ENCODE measurements at places on chromosomes 7 and 10. TPM values are rescaled to one million over a fixed set of nuclear protein-coding genes. Genes with fewer than 3 reads are reported as not detected.

DNA sequence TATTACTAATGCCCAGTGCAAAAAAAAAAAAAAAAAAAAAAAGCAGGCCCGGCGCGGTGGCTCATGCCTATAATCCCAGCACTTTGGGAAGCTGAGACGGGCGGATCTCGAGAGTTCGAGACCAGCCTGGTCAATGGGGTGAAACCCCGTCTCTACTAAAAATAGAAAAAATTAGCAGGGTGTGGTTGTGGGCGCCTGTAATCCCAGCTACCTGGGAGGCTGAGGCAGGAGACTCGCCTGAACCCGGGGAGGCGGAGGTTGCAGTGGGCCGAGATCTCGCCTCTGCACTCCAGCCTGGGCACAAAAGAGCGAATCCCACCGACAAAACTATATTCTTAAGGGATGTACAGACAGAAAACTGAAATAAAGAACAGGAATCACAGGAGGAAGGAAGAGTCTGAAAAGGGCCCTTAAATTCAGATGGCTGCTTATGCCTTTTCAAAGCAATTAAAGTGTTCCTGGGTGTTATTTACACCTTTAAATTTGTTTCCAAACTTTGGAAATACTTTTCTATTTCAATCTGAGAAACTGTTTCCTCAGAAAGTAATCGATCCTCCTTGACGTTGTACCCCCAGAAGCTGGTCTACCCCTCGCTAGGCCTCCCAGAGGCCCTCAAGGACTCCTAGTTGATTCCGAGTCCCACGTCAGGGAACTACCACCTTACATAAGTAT lies 2.0 kb upstream of the KMT2E start:
- DNase-seq: no peak
- peak overlapping the region; percentile 97 for H3K27ac ChIP-seq
- no peaks in the 10 kb centered on the region for H3K27me3 ChIP-seq

Gene OR2A42
- total RNA-seq: 0.07 TPM

DNA sequence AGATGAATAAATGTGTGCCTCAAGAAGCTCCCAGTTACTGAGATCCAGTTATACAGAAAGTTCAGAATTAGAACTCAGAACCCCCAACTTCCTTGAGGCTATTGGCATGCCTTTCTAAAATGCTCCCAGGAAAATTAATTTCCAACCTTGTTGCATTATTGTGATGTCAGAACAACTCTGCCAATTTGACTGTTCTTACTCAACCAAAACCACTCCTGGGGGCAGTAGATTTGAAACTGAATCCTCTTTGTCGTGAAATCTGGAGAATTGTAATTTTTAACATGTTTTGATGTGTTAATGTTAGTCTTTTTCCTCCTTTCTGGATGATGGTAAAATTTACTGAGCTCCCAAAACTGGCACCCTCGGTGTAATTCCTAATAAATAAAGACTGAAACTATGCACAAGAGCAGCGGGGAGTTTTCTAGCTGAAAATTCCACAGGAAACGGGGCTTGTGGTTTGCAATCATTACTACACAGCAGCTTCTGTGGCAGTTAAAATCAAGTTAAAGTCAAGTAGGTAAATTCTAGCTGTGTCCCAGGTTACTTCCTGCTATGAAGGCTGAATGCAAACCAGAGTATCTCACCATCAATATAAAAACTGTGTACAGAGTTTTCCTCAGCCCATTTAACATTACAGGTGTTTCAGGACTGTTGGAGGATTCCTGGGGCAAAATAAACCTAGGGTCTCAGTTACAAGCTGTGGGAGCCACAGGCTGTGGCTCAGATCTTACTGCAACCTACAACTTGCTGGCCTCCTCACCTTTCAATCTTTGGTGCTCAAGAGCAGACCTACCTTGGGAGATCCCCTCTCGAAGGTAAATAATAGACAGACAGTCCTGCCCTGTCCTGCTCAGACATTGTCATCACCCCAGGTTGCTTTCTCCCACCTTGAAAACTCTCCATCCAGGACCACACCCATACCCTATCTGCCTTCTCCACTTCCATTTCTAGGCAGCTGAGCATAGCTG lies 156.3 kb upstream of the KMT2E start:
- no peaks in the 10 kb centered on the region for H3K36me3 ChIP-seq
- H3K27me3 ChIP-seq: no peaks in the 10 kb centered on the region
- H3K4me3 ChIP-seq: no peak overlapping the region

Gene CAV1
- 0.39 TPM for total RNA-seq

DNA sequence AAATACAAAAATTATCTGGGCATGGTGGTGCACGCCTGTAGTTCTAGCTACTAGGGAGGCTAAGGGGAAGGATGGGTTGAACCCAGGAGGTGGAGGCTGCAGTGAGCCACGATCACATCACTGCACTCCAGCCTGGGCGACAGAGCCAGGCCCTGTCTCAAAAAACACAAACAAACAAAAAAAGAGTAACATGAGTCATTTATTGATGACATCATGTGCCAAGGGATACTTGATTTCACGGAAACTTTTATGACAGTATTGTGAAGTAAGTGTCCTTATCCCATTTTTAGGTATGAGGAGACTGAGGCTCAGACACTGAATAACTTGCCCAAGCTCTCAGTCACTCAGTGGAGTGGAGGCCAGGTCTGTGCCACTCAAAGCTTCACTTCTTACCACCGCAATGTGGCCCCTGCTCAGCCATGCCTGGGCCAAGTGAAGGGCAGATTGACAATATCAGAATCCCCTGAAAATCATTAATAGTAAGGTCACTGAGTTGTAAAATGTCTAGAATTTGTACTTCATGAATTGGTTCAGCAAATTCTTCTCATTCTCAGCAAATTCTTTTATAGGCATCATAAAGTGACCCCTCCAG lies 36.5 kb downstream of the EMX2 start:
- H3K36me3 ChIP-seq: no peaks in the 10 kb centered on the region
- no peaks in the 10 kb centered on the region for H3K27me3 ChIP-seq
- no peaks in the 10 kb centered on the region for H3K4me1 ChIP-seq
- no peak for DNase-seq
- H3K4me3 ChIP-seq: no peak overlapping the region

DNA sequence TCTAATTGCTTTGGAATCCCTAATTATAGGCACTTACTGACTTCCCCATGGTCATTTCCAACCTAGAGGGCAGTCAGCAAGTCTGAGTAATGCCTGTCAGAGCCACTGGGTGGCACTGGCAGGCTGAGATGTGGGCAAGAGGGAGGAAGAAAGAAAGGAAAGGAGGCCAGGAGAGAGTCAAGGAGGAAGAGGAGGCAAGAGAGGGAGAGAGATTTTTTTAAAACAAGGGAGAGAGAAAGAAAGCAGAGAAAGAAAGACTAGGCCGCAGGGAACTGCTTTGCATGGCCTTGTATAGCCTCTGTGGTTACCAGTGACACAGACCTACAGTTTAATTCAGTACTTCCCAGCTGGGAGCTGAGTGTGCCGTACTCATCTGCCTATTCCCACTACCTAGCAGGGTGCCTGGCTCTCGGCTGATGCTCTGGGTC lies 210.4 kb upstream of the ADO start:
- DNase-seq: peak; percentile 22
- H3K4me3 ChIP-seq: no peak overlapping the region
- no peaks in the 10 kb centered on the region for H3K36me3 ChIP-seq
- no peaks in the 10 kb centered on the region for H3K27me3 ChIP-seq

DNA sequence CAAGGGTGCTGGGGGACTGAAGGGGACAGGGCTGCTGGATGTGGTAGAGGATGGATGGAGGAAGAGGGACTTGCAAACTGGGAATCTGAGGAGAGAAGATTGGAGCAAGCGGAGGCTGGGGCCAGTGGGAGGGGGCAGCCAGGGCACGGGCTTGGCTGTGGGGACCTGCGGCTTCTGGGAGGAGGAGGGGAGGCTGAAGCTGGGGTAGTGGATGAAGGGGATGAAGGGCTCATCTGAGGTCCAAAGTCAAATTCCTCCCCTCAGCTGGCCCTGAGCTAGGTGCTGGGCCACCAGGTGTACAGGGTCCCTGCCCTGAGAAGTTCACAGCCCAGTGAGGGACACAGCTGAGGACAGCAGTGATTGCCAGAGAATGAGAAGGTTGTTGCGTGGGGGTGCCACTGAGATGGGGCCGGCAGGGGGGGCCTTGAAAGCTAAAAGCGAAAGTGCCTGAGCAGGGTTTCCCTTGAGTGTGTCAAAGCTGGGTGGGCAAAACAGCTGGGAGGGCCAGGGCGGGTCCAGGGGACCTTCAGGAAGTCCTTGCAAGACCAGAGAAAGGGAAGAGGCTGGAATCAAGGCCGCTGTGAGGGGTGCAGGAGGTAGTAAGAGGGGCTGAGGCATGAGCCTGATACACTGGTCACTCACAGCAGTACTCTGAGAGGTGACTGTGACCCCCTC lies 75.2 kb downstream of the MYL10 start:
- H3K27me3 ChIP-seq: no peaks in the 10 kb centered on the region
- no peaks in the 10 kb centered on the region for H3K4me1 ChIP-seq
- H3K27ac ChIP-seq: no peak overlapping the region

- H3K27ac ChIP-seq: no peak overlapping the region
- no peak overlapping the region for H3K4me3 ChIP-seq
- no peaks in the 10 kb centered on the region for H3K27me3 ChIP-seq
- no peak for DNase-seq
- H3K36me3 ChIP-seq: no peaks in the 10 kb centered on the region
- H3K4me1 ChIP-seq: no peaks in the 10 kb centered on the region
Observed at GRCh38 chr7:71470830-71471229, 338.9 kb downstream of the GALNT17 start.

GRCh38 chr7:1170741-1171501 lies 10.9 kb upstream of the ZFAND2A start:
- no peak overlapping the region for H3K27ac ChIP-seq
- no peak overlapping the region for H3K4me3 ChIP-seq
- H3K4me1 ChIP-seq: peaks cover 10% of the 10 kb centered on the region
- DNase-seq: no peak
- no peaks in the 10 kb centered on the region for H3K36me3 ChIP-seq
- H3K27me3 ChIP-seq: no peaks in the 10 kb centered on the region

Gene CCL24
- total RNA-seq: not detected

Gene RASA4B
- 24.0 TPM for total RNA-seq

DNA sequence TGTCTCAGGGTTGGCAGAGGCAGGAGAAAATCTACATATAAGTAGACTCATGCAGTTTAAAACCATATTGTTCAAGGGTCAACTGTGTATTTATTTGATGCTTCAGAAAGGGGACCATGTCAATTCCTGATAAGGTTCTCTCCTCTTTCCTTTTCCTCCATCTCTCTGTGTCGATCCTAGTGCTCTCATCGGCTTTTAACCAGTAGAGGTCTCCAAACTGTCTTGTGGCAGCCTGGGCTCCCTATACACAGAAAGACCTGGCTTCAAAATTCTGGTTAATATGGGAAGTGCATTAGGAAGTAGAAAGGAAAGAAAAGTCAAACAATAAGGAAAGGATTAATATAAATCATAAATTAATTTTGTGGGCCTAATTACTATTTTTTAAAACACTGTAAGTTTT lies 304.4 kb upstream of the C7orf33 start:
- no peak overlapping the region for H3K27ac ChIP-seq
- H3K4me1 ChIP-seq: no peaks in the 10 kb centered on the region
- H3K27me3 ChIP-seq: no peaks in the 10 kb centered on the region
- DNase-seq: no peak
- H3K4me3 ChIP-seq: no peak overlapping the region

Gene ABCC2
- total RNA-seq: 6.3 TPM

Gene OR2A5
- not detected for total RNA-seq

- no peak for DNase-seq
- no peak overlapping the region for H3K4me3 ChIP-seq
- H3K36me3 ChIP-seq: peaks cover 39% of the 10 kb centered on the region
Observed at GRCh38 chr10:124824507-124824906, 22.9 kb downstream of the ABRAXAS2 start.

Gene NKX1-2
- total RNA-seq: not detected

All from naive thymus-derived CD4-positive, alpha-beta T cell (primary cell).